ENCODE measurements at places on chromosomes 1 and 21.
A peak's percentile ranks its signal among the peaks of the same experiment; 100 is the strongest.

DNA sequence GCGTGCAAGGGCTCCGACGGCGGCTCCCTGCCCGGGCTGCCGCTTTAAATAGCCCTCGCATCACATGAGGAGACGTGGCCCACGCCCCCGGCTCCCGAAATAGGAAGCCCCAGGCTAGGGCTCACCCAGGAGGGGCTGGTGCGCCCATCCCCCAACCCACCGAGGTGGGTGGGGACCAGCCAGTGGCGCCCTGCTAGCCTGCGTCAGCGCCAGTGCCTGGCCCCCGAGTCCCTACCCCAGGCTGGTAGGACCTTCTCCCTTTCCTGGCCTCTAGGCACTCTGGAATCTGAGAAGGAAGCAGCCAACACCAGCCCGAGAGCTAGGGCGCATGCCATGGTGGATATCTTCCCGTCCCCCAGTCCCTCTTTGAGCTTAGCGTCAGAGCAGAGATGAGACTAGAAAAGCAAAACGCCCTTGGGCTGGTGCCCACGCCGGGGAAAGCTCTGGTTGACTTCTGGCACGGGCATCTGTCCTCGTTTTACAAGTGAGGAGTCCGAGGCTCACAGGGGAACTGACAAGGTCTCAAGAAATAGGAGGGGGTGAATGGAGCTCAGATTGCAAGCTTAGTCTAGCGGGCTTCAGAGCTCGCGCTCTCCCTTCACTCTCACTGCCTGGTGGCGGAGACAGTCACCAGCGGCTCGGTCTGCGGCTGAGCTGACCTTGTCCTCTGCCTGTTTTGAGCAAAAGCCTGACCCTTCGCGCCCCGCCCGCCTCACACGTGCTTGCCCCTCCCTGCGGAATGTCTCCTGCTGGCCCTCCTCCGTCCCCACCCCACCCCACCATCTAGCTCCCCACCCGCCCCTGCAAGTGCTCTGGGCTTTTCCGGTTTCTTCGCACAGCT is at the start of gene FABP3:
Gene FABP3, minus strand, starts transcription at position 21 of the 841 bp plus-strand sequence. CDS start 62 bp downstream, outside the sequence.
- DNase-seq: peak; percentile 77

DNA sequence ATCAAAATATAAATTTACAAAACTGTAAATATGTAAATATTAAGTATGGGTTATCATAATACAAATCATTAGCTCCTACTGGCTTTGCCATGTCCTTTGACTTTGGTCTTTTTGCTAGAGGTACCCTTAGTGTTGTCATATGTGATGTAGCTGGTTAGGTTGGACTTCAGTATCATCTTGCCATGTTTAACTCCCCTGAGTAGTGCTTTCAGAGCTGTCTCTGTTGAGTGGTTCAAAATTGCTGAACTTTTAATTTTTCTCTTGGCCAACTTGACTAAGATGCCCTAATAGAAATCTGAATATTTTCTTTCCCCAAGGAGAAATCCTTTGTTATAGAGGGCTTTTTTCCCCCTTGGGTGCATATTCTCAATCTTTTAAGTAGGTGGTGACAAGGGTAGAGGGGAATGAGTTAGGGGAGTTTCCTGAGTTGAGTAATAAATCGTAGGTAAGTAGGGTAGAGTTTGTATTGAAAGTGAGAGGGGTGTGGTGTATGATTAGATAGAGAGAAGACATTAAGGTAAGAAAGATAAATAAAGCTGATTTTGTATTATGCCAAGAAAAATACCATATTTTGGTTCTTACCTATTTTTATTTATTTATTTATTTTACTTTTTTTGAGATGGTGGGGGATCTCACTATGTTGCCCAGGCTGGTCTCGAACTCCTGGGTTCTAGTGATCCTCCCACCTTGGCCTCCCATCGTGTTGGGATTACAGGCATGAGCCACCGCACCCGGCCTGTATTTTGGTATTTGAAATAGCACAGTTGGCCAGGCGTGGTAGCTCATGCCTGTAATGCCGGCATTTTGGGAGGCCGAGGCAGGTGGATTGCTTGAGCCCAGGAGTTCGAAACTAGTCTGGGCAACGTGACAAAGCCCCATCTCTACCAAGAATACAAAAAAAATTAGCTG is 21.8 kb downstream of the RPRD2 start:
- DNase-seq: no peak

DNA sequence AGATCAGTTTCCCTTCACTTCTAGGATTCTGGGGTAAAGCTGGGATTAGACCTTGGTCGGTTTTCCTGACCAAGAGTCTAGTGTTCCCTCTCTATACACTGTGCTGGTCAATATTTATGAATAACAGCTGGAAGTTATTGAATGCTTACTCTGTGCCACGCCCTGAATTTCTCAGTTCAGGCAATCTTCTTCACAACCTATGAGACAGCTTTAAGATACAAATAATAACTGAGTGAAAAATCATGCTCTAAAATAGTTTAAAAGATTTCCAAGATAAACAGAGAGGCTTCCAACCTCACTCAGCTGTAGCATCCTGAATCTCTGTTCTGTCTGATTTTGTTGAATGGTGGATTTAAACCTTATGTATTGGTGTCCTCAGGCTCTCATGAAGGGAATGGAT is 72.2 kb downstream of the GNG12 start:
- no peak for DNase-seq

DNA sequence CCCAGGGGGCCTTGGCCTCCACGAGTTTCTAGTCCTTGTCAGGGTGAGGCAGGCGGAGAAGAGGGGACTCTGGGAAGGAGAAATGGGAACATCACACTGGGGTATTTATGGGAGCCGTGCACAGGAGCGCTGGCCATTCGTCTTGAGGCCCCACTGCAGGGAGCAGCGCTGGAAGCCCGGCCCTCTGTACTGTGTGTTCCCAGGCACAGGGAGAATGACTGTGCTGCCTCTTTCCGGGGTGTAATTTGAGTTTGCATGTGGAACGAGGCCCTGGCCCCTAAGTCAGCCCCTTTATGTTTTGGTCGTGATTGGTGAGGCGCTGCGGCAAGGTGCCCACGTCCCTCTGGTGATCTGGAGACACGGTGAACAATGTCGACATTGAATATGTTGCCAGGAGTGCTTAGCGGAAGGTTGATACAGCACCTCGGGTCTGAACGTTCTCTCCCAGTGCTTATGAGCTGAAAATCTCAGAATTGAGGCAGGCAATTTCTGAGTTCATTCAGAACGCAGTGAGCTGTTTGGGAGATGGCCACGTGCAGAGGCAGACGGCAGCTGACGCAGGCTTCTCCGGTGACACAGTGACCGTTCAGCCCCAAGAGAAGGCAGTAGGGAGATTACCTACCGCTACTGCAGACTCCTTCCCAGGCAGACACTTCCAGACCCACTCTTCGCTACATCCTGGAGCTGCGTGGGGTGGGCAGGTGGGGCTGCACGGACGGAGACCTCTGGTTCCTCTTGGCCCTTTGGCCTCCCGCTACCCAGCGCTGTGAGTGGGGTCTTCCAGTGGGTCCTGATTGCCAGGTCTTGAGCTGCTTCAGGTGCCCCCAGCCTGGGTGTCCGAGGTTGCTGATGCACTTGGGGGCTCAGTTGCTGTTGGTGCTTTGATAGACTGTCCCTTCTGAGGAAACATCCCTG is 265.8 kb downstream of the CAMTA1 start:
- no peak for DNase-seq

GRCh38 chr1:51649593-51650091 is 32.8 kb downstream of the OSBPL9 start:
- no peak for DNase-seq

DNA sequence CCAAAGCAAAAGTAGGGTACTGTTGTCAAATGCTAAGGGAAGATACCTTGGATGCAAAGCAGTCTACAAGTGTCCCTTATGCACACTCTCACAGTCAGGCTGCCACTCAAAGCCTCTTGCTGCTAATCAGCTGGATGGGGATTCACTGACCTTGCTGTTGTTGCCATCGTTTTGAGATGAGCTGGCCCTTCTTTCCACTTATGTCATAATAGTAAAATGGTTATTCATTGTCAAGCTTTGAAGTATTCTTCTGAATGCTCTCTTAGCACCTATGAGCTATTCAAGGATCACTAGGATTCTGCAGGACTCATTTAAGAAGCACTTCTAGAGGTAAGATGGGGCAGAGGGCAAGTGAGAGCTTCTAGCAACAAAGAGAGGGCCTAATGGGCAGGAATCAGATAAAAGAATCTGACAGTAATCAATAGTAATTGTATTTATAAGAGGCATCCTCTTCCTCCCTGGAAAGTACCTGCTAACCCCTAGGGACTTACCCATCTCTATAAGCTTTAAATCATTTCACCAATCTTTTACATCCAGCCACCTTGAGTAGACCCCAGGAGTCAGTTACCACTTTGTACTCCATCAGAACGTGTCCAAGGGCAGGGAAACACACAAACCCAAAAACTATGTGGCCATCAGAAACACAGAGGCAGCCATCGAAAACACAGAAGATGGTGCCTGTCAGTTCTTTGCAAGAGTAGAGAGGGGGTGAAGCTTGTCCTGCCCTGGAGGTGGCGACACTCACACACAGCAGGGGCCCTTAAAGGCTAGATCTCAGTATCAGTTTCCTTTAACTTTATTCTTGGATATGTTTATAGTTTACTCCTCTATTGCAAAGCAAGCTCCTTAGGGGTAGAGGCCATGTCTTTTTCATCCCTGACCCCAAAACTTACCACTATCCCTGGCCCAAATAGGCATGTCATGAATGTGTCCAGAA is 103.7 kb upstream of the NFIA start:
- DNase-seq: peak; percentile 74

GRCh38 chr1:187408212-187409004 is 579.7 kb downstream of the PLA2G4A start:
- no peak for DNase-seq

DNA sequence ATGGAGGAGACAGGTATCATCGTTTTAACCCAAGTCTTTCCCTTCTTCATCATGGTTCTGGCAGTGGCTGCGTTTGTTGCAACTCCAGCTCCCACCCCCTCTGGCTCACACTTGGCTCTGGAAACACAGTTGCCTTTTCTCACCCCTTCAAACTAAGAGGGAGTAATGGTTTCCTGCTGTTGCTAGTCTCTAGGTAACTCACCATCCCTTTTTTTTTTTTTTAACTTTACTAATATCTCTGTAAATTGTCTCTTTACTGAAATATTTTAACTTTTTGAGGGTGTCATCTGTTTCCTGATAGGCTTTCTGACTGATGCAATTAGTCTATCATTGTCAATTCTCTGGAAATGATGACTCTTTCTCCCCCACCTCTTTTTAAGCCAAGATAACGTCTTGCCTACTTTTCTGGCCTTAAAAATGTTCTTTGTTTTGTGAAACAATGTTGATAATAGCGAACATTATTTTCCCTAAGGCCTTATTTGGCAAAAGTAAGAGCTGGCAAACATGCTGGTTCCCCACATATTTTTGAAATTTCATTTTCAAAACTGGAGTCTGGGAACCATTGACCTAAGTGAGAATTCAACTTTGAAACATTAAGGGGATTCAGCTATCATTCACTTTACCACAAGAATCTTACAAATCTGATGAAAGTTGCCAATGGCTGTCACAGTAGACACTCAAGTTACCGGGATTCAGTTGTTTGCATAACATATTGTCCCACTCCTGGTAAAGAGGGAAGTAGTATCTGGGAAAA is 85.3 kb downstream of the LEPR start:
- no peak for DNase-seq

- no peak for DNase-seq
Observed at GRCh38 chr1:10678852-10679251, 117.6 kb downstream of the CASZ1 start.

- DNase-seq: no peak
Observed at GRCh38 chr1:236687273-236687672, 974 bp downstream of the ACTN2 start.

DNA sequence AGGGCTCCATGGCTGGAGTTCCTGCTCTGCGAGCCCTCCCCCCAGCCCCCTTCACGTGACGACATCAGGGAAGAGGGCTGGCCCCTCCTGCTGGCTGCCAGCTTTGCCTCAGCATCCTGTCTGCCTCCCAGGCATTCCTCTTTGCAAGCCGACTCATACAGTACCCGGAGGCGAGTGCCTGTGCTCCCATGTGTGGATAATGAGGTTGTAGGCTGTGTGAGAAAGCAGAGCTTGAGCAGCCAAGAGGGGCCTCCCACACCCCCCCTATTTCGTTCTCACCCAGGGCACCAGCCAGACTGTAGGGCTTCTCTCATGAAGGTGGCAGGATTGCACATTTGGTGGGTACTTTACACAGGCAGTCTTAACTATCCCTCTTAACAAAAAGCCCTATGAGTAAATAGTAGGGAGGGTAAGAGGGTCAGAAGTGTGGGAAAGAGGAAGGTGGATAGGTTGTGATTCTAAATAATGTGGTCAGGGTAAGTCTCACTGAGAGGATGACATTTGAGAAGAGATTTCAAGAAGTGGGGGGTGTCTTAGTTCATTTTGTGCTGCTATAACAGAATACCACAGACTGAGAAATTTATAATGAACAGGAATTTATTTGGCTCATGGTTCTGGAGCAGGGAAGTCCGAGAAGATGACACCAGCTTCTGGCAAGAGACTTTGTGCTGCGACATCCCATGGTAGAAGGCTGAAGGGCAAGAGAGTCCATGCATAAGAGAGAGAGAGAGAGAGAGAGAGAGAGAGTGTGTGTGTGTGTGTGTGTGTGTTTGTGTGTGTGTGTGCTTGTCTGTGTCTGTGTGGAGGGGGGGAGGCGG is 113.5 kb downstream of the OMA1 start:
- DNase-seq: peak; percentile 28

DNA sequence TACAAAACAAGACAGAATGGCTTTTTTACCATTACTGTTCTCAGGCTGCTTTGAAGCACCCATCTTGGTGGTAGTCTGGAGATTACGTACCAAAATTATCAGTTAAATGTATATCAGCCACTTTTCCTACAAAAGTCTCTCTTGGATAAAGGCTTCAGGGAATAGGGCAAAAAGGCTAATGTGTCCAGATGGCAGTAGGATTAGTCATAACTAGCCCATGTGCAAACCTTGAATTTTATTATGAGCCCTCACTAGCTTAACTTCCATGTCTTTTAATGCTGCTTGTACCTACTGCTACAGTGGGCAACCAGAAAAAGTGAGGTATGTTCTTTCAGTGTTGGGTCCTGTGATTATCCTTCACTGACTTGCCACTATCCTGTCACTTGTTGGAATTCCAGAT is 51.0 kb downstream of the PLPPR4 start:
- no peak for DNase-seq

DNA sequence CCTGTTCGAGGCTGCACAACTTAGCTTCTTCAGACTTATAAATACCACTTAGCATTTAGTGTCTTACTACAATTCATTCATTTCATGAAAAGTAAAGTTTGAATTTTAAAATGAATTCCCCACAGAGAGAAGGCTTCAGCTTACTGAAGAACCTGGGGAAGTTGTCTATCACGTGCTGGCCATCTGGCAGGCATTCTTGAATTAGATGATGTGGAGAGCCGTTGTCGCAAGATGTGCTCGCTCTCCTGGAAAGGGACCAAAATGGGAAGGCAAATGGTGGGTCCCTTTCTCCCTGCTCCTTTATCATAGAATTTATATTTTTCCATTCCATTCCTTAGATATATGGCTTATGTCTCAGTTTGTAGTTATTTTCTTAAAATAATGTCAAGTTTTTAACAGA is 90.5 kb downstream of the CD247 start:
- DNase-seq: no peak

GRCh38 chr1:85137660-85138059 is 63.2 kb downstream of the SYDE2 start:
- DNase-seq: no peak

GRCh38 chr1:172627702-172628101 is 31.2 kb upstream of the FASLG start:
- no peak for DNase-seq
